ENCODE measurements at places on chromosomes 1 and 21. TPM values are rescaled to one million over a fixed set of nuclear protein-coding genes. Genes with fewer than 3 reads are reported as not detected.

PEX19 gene
- 33.5 TPM for total RNA-seq

GBP6 gene
- total RNA-seq, result not detected

FAM151A gene
- total RNA-seq, result not detected

CD5L gene
- total RNA-seq, result not detected

SYPL2 gene
- total RNA-seq, result 1.8 TPM

C8A gene
- total RNA-seq, result not detected

Data from smooth muscle cell of the coronary artery (primary cell).